ENCODE measurements at places on chromosomes 16 and 17.

- DNase-seq: no peak
These were observed 26.3 kb upstream of the MGAT5B start for GRCh38 chr17:76841776-76842405.

DNA sequence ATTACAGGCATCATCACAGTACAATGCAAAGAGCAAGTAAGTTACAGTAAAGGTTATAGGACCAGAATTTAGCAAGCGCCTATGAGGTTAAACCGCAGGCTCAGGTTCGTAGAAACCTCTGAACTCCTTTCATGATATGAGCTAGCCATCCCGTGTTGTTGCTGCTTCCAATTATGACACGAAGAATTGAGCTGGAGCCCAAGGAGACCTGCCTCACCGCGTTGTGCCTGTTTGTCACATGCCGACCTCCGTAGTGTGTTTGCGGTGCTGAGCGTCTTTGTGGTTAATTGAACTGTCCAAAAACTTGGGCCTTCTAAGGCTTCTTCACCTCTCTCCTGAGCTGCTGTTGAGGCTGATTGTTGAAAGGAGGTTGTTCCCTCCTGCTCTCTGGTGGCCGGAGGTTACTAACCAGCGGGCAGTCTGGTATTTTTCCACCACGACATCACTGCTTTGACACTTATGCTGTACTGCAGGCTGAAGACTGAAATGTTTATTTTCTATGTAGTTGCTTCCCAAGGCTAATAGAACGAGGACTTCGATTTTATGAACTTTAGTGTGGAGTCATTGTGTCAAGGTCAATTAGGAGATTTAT is 67.5 kb downstream of the SEC14L1 start:
- DNase-seq: no peak

GRCh38 chr16:49644145-49644463 is 211.8 kb downstream of the ZNF423 start:
- no peak for DNase-seq

- DNase-seq: no peak
These were observed 32.4 kb downstream of the WIPI1 start for GRCh38 chr17:68424861-68425260.

- DNase-seq: no peak
These were observed 222.5 kb downstream of the FOXL1 start for GRCh38 chr16:86800894-86801293.

GRCh38 chr17:58284613-58285421 is 4.1 kb upstream of the MPO start:
- DNase-seq: no peak

DNA sequence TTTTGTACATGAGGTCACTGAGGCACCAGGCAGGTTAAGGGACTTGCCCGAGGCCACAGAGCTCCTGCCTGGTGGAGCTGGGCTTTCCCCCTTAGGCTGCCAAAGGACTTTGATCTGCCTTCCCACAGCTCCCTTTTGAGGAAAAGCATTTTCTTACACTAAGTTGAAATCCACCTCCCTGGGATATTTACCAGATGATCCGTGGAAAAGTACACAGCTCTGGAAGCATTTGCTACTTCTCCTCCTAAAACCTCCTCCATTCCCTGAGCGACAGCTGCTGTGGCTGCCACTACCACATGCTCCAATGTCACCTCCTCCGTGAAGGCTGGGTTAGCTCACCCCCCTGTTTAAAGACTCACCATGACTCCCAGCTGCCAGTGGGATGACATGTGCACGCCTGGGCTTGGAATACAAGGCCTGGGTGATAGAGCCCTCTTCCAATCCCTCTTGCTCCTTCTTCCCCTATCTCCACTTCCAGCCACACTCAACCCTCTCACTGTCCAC is 1.2 kb upstream of the MPRIP start:
- DNase-seq: no peak

- no peak for DNase-seq
These were observed 34.8 kb downstream of the UBN1 start for GRCh38 chr16:4882000-4882632.

- DNase-seq: no peak
These were observed at the start of gene CES2 for GRCh38 chr16:66935314-66936011. Gene CES2, plus strand, starts transcription at chr16:66935516. Its CDS starts 120 bp downstream, at chr16:66935636.

- DNase-seq: no peak
These were observed 159.6 kb downstream of the PRKCA start for GRCh38 chr17:66462010-66462409.

GRCh38 chr17:82021107-82021899 is 1.4 kb downstream of the CENPX start:
- peak; percentile 55 for DNase-seq

GRCh38 chr17:386141-386876 is 33.7 kb upstream of the RPH3AL start:
- peak; percentile 82 for DNase-seq

DNA sequence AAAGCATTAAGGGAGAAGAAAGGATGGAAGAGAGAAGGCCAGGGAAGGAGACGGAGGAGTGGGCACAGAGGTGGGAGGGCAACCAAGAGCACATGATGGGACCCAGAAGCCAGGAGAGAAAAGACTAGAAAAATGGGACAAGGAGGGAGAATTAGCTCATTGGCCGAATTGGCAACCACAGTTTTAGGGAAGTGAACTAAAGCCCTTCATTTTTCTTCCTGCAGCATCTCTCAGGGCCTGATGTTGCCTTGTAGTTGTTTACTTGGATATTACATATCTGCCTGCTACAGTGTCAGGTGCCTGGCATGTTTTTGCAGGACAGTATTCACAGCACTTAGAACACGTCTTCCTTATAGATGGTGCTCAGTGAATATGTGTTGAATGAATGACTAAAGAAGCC is 19.0 kb downstream of the EMP2 start:
- DNase-seq: no peak

DNA sequence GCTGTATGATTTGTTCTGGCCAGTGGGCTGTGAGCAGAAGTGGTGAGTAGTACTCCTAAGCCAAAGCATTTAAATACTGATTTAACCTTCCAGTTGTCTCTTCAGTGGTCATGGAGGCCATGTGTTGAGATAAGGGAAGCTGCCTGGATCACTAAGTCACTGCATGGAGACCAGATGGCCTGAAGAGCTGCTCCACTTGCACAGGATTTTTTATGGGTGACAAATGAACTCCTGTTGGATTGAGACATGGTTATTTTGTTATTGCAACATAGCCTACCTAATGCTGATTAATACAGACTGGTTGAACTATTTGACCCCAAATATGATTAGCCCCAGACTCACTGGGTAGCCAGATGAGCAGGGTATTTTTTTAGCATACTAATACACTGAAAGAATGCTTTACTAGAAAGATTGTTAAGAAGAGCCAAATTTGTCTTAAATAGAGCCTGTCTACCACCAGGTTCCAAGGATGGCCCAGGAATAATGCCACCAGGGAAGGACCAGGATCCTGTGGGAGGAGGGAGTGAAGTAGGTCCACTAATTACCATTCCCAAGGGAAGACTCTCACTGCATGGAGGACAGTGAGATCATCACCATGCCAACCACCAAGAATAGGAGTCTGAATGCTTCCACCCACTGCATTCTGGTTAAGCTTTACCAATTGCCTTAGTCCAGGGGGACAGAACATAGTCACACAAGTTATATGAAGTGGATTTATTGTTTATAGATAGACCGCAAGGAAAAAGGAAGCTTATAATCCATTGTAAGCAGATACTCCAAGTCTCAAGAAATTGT is 187.4 kb upstream of the IRX6 start:
- no peak for DNase-seq

DNA sequence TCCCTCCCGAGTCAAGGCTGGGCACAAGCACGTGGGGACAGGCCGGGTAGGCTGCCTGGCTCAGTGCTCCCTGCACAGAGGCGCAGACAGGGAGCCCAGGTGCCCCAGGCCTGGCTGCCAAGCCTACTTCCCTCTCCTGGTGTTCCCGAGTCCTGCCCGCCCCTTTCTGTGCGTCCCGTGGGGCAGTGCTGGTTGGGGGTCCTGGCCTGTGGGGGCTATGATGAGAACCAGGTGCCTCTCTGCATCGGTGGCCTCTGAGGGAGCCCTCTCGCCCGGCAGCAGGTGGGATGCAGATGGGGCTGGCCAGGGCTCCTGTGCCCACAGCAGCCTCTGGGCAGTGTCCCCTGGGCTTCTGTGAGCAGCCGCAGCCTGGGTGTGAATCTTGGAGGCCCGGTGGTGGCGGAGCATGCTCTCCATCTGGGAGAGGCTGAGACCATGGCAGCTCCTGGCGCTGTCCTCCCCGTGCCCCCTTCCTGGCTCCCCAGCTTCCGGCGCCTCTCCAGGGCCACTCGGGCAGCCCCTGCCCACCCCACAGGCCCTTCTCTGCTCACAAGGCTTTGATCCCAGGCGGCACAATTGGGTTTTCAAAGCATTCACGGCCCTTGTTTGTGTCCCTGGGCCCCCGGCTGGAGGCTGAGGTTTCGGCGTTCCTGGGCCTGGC is 7.2 kb downstream of the CENPX start:
- DNase-seq: no peak

GRCh38 chr17:73234736-73235135 is 26.9 kb downstream of the CPSF4L start:
- no peak for DNase-seq

DNA sequence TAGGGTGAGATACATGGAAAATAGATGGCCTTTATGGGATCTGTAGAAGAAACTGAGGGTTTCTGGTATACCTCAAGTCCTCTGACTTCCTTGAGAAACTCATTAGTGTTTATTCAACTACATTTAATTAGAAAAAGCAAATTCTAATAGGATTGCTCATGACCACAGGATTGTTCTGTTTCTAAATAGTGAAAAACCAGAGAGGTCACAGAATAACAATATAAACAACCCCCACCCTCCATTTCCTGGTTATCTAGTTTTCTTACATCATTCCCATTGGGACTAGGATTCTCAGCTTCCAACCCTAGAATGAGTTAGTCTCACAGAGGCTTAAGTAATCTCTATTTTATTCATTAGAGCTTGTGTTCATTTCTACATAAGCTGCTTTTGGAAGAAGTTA is 30.0 kb downstream of the SF3B3 start:
- no peak for DNase-seq

GRCh38 chr16:30064729-30065101 is 845 bp upstream of the ALDOA start:
- no peak for DNase-seq

GRCh38 chr16:3029491-3030221 is 5.8 kb downstream of the THOC6 start:
- DNase-seq: peak; percentile 39

- DNase-seq: no peak
These were observed 679.5 kb downstream of the KCNJ2 start for GRCh38 chr17:70848785-70849184.

GRCh38 chr16:65661558-65661957 is 539.7 kb upstream of the CDH11 start:
- DNase-seq: no peak

DNA sequence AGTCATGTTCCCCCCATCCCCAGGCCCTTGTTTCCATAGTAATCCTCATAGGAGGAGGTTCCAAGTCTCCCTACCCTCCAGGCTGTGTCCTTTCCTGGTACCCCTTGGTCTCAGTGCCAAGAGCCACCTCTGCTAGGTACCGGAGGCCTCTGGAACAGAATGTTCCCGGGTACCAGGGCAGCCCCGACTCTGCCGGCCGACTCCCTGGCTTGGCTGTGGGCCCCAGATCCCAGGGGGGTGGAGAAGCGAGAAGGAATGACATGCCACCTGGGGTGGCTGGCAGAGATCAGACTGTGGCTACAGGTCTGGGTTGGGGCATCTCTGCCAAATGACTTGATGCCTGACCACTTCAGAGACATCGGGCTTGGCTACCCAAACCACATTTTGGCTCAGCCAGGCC is 3.6 kb downstream of the STAC2 start:
- DNase-seq: no peak

GRCh38 chr17:81684442-81684911 is 666 bp downstream of the HGS start:
- no peak for DNase-seq

DNA sequence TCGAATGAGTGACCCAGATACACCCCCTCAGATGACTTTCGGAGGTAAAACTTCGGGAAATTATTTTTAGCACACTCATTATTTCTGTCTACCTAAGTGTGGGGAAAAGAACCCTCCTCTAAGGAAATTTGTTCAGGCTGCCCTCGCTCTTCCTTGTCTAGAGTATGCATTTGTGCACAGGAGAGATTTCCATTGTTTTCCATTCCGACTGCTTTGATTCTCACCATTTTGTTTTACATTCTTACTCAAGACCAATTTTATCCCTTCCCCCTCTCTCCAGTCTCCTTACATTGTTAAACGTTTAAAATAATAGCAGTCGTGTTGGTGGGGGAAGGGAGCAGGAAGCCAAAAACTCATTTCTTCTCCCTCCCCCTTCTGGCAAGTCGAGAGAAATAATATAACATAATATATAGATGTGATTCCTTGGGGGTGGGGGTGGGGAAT is 1.5 kb upstream of the CHD3 start:
- DNase-seq: no peak

DNA sequence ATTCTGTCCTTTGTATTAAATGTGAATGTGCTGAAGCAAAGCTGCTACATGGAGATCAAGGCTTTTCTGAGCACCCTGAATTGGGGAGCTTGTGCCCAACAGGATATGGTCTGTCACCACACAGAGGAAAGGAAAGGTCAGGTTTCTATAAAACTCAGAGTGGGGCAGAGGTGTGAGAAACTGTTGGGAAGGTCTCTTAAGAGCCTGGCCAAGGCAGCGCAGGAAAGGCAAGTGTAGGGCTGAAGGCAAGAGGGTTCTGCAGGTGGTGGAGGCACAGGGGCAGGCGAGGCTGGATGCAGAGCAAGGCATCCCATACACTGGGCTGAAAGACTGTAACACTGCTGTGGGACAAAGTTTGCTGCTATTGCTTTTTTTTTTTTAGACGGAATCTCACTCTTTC is 8.1 kb downstream of the COX6A2 start:
- DNase-seq: no peak

- DNase-seq: no peak
These were observed 2.8 kb upstream of the KSR1 start for GRCh38 chr17:27453471-27453870.

DNA sequence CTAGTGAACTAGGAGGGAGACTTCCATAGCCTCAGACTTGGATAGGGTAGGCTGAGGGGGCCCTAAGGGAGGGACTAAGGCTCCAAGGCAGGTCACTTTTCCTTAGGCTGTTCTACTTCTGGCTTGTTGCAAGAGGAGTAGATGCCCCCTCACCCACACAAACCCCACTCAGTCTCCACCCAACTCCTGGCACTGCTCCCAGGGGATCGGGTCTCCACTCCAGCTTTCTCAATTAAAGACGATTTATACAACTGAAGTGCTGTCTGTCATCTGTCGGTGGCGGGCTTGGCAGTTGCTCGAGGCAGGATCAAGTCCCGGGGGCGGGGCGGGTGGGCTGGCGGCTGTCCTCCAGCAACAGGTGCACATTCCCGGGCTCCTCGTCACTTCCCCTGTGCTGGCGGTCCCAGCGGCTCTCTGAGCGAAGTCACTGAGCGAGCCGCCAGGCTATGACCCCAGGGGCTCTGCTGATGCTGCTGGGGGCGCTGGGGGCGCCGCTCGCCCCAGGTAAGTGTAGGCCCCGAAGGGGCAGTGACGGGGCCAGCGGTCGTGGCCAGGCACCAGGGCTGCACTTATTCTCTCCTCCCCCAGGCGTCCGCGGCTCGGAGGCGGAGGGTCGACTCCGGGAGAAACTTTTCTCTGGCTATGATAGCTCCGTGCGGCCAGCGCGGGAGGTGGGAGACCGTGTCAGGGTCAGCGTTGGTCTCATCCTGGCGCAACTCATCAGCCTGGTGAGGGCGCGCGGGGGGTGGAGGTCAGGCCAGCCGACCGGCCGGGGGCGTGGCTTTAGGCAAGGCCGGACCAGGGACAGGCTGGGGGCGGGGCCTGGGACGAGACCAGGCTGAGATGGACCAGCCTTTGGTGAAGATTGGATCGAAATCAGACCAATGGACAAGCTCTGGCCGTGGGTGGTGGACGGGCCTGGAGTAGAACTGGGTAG is at the start of gene CHRNB1:
Gene CHRNB1 (plus strand): TSS at position 380 of the 937 bp plus-strand sequence. CDS start 67 bp downstream, at position 447.
- DNase-seq: peak; percentile 25
